ENCODE measurements at places on chromosomes 12 and 14.

DNA sequence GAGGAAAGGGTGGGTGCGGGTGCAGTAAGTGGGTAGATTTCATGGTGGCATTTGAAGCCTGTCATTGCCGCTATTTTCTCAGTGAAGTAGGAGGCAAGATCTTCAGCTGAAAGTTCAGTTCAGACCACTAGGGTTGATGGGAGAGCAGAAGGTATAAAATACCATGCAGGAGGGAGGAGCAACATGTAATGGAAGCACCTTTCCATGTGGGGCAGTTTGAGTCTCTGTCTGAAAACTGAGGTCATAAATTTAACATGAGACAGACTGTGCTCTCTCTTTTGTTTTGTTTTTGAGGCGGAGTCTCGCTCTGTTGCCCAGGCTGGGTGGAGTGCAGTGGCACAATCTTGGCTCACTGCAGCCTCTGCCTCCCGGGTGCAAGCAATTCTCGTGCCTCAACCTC is 22.7 kb downstream of the LRRC74A start:
- no peak for DNase-seq

- peak; percentile 22 for DNase-seq
Measured at GRCh38 chr12:92928421-92928961, 604 bp downstream of the EEA1 start.

DNA sequence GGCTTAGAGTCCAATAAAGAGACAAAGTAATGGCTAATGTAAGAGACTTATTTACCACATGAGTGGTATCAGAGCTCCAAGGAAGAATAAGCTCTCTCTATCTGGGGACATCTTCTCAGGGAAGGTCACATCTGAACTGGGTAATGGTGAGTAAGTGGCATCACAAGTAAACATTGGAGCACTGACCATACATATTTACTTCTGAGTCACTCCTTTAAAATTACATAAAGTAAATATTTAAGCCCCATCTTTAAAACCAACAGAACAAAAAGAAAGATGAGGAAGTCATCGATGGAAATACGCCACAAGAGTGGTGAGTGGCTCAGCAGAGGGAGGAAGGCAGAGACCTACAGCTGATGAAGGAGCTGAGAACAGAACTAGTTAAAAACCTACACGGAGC is 159.9 kb downstream of the DUSP6 start:
- no peak for DNase-seq

DNA sequence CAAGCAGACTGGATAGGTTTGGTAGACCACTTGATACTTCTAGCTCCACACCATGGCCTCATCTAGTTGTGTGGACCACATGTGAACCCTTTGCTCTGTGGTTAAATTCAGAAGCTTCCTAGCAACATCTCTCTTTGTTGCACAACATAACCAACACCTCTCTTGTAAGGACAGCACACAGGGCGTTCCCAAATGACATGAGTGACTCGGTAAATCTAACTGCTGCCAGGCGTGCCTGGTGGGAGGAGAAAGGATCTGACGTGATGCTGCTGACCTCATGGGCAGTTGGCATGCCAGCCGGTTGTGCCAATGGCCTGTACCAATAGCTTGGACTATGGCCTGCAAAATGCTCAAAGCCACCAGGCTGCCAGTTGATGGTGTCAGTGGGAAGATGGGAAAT is 93.8 kb downstream of the CPSF2 start:
- no peak for DNase-seq

DNA sequence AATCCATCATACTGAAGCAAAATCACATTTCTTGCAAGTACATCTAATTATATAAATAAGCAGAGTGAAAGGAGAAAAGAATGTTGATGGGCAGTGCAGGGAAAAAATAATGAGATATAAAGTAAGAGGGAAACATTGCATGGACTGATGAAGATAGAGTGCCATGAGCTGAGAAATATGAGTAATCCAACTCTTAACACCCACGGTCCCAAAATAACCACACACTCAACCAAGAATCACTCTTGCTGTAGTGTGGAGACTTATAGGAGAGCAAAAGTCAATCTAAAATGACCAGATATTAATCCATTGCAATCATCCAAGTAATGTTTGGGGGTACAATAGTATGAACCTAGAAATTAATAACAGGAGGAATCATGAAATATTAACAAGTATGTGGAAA is 40.2 kb downstream of the MYF5 start:
- no peak for DNase-seq

DNA sequence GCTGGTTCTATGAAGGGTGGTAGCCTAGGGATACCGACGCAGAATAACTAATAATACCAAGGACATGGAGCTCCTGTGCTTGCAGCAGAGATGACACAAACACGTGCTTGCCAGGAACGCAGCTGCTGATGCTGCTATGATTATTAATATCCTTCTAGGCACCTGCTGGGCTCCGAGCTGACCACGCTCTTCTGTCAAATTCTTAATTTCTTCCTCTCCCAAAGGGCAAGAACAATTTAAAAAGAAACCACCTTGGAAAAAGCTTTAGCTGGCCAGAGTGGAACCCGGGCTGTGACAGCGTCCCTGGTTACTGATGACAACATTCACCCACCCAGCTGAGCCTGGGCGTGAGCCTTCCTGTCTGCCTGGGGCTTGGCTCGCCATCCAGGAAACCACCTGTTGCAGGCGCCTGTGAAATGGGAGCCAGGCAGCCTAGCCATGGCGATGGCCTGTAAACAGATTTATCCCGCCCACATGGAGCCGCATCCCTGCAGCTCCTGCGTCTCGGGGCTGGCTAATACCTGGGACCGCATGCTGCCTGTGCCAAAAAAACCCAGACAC is 28.8 kb downstream of the CLMN start:
- DNase-seq, result peak; percentile 60

- no peak for DNase-seq
Measured at GRCh38 chr14:54220071-54220703, 176.6 kb upstream of the CDKN3 start.

DNA sequence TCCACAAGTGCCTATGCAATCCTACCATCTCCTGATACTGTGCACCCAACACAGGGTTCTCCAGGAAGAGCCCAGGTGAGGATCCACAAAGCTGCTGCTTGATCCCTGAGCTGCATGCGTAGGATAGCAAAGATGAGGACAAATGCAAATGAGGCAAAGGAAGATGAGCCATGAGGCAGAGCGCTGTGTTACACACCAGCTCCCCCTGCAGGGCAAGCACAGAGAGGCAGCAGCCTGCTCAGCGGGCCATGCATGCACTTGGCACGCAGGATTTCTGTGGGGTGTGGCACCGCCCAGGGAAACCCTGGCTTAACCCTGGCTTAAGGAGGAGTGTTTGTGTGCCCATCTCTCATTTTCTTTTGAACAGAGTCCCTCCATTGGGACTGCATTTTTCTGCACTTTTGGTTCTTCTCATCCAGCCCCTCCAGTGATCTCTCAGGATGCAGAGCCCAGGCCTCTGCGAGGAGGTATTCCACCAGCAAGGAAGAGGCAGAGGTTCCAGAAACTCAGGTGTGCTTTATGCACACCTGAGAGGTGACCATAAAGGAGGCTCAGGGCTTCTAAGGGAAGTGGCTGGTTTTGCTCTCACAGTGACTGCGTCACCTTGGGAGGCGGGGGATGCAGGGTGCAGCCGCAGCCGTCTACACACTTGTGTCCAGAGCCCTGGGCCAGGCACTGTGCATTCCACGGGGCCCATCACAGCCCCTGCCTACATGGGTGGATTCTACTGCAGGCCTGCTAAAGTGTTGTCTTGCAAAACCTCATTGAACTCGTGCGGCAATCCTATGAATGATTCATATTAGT is 973.3 kb upstream of the TMEM132C start:
- peak; percentile 25 for DNase-seq

GRCh38 chr12:26751179-26751578 is 81.8 kb downstream of the ITPR2 start:
- no peak for DNase-seq

DNA sequence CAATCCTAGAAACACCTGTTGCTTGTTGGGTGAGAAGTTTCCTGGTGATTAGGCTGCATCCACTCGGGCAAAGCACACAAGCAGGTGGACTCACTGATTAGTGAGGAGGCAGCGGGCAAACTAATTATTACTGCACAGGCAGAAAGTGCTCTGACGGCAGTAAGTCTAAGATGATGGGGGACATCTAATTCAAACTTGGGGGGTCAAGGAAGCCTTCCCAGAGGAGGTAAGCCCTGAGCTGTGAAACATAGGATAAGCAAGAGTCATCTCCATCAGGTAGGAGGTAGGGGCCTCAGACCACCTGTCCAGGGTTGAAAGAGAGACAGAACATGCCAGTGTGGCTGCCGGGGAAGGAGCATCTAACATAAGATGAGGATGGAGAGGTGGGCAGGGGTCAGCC is 1578.4 kb upstream of the TMEM132C start:
- DNase-seq, result no peak

- DNase-seq, result no peak
Measured at GRCh38 chr14:38171197-38171596, 36.5 kb upstream of the SSTR1 start.

DNA sequence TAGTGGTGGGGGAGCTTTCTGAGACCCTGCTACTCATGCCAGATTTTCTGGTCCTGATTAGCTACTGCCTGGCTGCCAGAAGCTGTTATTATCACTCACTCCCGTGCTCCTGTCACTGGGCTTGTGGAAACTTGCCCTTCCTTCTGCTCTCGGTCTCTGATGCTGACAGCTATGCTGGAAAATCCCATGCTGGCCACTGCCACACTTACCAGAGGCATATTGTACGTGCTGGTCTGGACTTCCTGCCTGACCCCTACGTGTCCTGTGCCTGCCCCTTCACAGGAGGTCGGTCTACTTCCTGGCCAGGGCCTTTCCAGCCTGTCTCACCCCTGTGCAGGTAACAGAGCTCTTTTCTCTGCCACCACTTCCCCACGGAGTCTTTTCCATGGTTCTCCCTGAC is 149.4 kb upstream of the PLEKHG7 start:
- DNase-seq, result no peak

- DNase-seq, result no peak
Measured at GRCh38 chr14:93295541-93296220, 37.2 kb downstream of the BTBD7 start.

- DNase-seq, result no peak
Measured at GRCh38 chr12:47273191-47273626, 193.4 kb upstream of the AMIGO2 start.

- DNase-seq, result no peak
Measured at GRCh38 chr14:52901357-52901980, 49.4 kb downstream of the FERMT2 start.
